Activated naive CD8-positive, alpha-beta T cell treated with anti-CD3 and anti-CD28 coated beads, Interleukin-2, amount 10 ng/mL, durations not matched to agents 7 days and 5 days (primary cell): ENCODE measurements at places on chromosomes 5 and 9. TPM values are rescaled to one million over a fixed set of nuclear protein-coding genes. Genes with fewer than 3 reads are reported as not detected.

The TMEM171 gene
- total RNA-seq, result 0.25 TPM

The UGT3A2 gene
- not detected for total RNA-seq

The STK32A gene
- not detected for total RNA-seq

The LOX gene
- not detected for total RNA-seq

The LCP2 gene
- 452 TPM for total RNA-seq

The ARL10 gene
- 12.5 TPM for total RNA-seq

The KCNMB1 gene
- not detected for total RNA-seq

The OCLN gene
- 2.6 TPM for total RNA-seq

The SPINK6 gene
- not detected for total RNA-seq

The PDE6A gene
- not detected for total RNA-seq

The FCN2 gene
- not detected for total RNA-seq

The PCA3 gene
- total RNA-seq, result not detected

The CREB3 gene
- 21.1 TPM for total RNA-seq

The TPPP gene
- total RNA-seq, result 0.40 TPM

The S100Z gene
- 1.9 TPM for total RNA-seq
